ENCODE measurements at places on chromosomes 7 and 10. TPM values are rescaled to one million over a fixed set of nuclear protein-coding genes. Genes with fewer than 3 reads are reported as not detected.

DNA sequence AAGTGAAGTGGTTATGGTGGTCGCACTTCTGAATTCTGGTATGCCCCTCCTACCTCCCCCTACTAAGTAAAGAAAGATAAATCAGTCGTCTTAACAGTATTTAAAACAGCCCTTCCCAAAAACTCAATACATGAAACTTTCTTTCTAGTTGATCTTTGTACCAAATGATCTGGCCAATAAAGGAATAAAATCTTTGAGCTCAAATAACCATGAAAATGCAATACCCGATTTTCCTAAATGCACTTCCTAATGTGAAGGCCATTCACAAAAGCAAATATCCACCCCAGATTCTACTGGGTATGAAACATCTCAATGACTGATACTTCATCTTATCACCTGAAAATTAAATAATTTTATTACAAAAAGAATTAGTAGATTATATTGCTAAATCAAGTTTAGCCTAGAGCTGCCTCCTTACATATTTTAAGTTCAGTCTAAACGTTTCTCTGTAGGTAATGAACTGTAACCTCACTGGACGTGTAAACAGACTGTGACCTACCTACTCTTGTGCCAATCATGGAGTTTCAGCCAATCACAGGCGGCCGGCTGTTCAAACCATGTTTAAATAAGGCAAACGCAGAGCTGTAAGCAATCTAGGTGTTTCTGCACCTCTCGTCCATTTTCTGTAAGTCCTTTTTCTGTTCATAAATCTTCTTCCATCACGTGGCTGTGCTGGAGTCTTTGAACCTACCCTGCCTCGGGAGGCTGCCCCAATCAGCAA, 146.9 kb upstream of the AKR1E2 start:
- DNase-seq = no peak

- no peak for DNase-seq
These were observed 254.9 kb upstream of the PHF14 start for GRCh38 chr7:10718768-10719167.

GRCh38 chr7:96532428-96532935, 177.2 kb downstream of the SEM1 start:
- no peak for DNase-seq

RPEL1 gene
- total RNA-seq = not detected
